ENCODE measurements at places on chromosomes 1 and 21.

DNA sequence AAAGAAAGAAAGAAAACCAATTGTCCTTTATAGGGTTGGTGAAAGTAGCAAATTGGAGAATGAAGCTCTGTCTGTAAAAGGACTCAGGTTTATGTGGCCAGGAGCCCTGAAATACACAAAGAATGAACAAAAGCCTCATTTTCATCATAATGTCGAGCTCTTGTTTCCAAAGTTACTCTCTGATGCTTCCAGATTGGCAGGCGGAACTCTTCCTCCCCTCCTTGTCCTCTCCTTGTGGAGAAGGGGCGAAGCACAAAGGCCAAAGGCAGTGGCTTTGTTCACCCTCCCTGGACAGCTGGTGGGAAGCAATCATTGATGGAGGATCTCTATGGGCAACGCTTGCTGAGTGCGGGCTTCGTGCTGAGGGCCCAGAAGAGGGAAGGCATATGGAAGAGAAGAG is 5.6 kb downstream of the CA6 start:
- no peak for DNase-seq

DNA sequence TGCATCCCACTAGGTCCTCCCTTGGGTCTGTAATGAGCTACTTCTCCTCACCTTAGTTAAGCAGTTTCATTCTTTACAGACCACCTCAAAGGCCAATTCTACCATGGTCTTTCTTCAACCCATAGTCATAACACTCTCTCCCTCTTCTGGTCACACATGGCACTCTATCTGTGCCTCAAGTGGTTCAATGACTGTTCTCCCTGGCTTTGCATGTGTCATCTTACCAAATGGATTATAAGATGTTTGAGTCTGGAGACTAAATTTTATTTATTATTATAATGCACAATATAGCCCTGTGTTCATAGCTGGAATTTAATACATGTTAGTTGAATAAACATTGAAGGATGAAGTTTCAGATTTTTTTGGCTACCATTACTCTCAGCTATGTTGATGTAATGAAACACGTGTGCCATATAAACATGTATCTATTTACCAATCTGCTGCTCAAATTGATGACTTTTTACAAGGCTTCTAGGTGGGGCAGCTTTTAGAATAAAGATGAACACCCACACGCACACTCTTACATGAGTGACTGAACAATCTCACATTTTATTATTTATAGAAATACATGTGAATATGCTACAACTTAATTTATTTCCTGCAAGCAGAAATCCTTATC is 102.1 kb downstream of the RUNX1 start:
- peak; percentile 77 for DNase-seq

- no peak for DNase-seq
Observed at GRCh38 chr21:26522704-26523103, 50.4 kb downstream of the CYYR1 start.

DNA sequence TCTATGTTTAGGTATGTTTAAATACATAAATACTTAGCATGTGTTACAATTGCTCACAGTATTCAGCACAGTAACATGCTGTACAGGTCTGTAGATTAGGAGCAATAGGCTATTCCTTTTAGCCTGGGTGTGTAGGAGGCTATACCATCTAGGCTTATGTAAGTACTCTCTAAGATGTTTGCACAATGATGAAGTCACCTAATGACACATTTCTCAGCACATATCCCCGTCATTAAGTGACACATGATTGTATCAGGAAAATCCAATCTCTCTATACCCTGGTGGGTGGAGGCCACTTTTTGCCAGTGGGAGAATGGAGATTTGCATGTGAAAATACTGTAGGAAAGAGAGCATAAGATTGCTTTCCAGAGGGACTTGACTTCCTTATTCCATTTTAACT is 5.5 kb upstream of the TEDDM1 start:
- DNase-seq = no peak

DNA sequence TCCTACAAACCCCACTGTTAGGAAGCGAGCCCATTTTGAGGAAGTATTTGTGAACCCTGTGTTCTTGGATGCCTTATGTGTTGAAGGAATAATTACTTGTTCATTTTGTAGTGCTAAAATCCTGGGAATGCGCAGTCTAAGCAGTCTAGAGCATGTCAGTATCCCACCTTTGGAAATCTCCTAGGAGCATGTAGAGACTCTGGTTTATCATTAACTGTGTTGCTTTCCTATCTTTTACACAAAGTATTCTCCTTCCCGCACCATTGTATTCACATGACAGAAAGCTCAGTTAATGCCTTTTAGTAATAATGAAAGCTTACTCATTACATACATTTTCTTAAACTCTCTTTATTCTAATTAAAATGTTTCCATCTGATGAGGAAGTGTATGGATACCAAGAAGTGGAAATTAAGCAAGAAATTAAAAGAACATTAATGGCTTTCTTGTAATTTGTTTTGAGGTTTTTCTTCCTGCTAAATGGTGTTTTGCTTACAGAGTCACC is 99.4 kb downstream of the CAMTA1 start:
- no peak for DNase-seq

- no peak for DNase-seq
Observed at GRCh38 chr1:2979191-2980072, 41.8 kb upstream of the ACTRT2 start.

GRCh38 chr1:218362418-218363076 is 17.4 kb downstream of the TGFB2 start:
- no peak for DNase-seq

DNA sequence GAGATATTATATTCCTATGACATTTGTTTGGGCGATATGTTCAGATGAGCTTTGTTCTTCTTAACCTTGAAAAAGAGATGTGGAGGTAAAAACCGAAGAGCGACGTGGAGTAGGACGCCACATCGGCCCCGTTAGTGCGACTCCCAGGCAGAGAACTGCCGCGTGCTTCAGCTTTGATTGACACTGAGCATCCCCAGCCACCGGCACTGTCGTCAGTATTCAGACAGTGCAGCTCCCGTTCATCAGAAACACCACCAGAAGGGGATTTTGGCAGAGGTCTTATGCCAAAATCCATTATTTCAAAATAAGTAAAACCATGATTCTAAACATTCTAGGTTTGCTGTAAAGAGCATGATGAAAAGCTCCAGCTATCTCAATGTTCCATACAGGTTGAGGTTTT is 66.5 kb downstream of the AGPAT3 start:
- no peak for DNase-seq

- peak; percentile 46 for DNase-seq
Observed at GRCh38 chr1:226656601-226657277, 82.3 kb downstream of the ITPKB start.

- no peak for DNase-seq
Observed at GRCh38 chr1:41695118-41695745, 210.7 kb upstream of the EDN2 start.

GRCh38 chr1:184027826-184028695 is 9.5 kb downstream of the COLGALT2 start:
- DNase-seq = peak; percentile 40

DNA sequence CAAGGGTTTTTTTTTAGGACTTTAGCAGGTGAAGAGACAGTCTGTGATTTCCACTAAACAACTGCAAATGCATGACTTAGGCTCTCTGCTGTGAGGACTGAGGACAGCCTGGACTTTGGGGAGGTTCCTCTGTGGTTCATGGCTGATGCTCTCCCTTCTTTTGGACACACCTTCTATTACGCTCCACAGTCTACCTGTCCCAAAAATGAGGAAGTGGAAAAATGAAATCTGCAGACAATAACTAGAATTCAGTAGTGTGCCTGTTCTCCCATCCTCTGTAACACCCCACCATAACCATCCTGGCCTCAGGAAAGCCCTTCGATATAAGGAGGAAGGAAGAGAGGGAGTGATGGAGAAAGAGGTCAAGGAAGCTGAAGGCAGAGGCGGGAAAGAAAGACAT is 68.7 kb downstream of the NTPCR start:
- DNase-seq = no peak

GRCh38 chr1:39086865-39087409 is 60.8 kb downstream of the NDUFS5 start:
- DNase-seq = peak; percentile 56

- DNase-seq = no peak
Observed at GRCh38 chr1:229218612-229219025, 52.3 kb upstream of the RAB4A start.

DNA sequence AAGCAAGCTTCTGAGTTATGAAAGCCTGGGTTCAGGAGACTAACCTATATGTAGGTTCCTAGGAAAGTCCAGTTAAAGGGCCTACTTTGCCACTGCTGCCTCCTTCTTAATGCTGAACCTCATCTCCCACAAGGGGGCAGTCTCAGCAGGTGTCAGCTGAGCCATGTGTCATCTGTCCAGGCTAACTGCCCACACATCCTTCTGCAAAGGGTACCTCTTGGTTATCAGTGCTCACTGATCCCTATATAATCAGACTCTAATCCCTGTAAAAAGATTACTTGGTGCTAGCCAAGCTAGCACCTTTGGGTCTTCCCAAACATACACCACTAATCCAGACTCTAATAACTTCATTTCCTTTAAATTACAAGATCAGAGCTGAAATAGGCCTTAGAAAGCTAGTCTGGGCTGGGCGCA is 9.0 kb downstream of the PRDX1 start:
- peak; percentile 57 for DNase-seq

- DNase-seq = no peak
Observed at GRCh38 chr1:111476761-111477309, 3.1 kb downstream of the C1orf162 start.

DNA sequence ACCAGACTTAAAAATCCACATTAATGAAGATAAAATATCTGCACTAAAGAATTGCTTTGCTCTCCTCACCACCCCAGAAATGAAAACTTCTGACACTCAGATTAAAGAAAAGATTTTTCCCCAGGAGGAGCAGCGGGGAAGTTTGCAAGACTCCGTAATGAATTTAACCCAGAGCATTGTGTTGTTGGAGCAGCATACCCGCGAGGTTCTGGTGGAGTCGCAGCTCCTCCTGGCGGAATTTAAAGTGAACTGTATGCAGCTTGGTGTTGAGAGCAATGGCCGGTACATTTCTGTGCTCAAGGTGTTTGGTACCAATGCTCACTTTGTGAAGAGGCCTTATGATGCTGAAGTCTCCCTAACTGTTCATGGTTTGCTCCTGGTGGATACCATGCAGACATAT is 46.4 kb downstream of the VPS13D start:
- DNase-seq = peak; percentile 40

GRCh38 chr1:32336963-32337675 is 1.1 kb upstream of the MARCKSL1 start:
- DNase-seq = peak; percentile 39

DNA sequence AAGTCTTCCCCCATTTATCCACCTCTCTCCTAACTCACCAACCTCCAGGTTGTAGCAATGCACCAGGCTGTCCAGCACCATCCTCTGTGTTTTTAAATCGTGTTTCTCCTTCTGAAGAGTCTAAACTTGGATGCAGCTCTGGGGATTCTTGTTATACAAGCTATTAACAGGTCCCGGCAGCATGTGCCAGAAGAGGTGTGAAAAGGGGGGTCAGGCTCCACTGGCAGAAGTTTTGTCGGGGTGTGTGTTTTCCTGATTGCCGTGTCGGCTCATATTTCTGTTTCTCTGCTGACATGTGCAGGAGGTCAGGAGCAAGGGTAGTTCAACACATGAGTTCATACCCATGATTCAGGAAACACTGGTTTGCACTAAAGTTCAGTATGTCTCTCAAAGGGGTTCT is 658.6 kb upstream of the CAMK1G start:
- no peak for DNase-seq
